Neural progenitor cell (in vitro differentiated cells): ENCODE measurements at places on chromosomes 6 and 20. TPM values are rescaled to one million over a fixed set of nuclear protein-coding genes. Genes with fewer than 3 reads are reported as not detected.

DNA sequence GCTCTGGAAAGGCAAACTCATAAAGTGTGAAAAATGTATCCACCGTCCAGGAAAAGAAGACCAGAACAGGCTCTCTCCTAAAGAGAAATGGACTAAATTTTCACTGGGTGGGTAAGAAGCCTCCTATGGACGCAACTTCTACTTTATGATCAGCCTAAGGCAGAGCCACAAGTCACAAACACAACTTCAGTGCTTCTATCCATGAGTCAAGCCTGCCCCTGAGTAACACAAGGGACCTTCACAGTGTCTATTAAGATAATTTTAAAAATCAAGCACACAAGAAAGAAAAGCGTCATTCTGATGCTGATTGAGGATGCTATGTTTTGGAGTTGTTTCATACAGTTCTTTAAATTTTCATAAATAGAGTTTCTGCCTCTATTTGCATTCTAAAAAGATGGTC lies 601.7 kb upstream of the ARID1B start:
- no peak for DNase-seq

- no peak for DNase-seq
These were observed 50.7 kb downstream of the SLC26A8 start for GRCh38 chr6:35973670-35974222.

DNA sequence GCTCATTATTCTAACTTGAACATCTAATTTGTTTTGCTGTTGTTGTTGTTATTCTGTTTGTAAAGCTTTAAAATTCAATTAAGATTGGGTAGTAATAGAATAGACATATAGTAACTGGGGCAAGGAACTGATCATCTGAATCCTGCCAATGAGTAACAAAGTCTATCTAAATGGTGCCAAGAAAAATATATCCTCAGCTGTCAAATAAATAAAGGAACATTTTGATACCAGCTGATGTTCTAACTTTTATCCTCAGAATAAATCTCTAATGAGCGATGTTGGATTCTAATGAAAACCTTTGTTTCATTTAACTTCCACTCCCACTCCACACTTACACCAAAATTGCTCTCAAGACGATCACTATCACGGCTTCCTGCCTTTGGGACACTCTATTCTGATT lies 210.9 kb downstream of the TINAG start:
- no peak for DNase-seq

- no peak for DNase-seq
These were observed 6.5 kb downstream of the RBM38 start for GRCh38 chr20:57397693-57398108.

DNA sequence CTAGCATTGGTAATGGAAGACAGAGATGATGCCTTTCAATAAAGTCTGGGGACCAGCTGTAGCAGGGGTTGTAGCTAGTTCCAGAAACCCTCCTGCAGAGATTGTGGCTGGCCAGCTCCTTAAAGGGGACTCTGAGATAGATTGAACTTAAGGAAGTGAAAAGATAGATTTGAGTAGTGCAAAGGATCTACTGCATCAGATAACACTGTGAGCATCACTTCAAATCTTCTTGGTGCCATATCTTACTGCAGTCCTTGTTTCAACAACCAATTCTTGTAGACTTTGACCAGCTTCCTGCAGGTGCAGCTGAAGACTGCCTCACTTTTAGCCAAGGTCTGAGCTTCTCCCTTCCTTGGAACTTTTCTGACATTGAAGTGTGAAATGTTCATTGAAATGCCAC lies 14.8 kb upstream of the CEP162 start:
- no peak for DNase-seq

GRCh38 chr6:4521070-4521469 lies 255.1 kb upstream of the CDYL start:
- DNase-seq, result no peak

DNA sequence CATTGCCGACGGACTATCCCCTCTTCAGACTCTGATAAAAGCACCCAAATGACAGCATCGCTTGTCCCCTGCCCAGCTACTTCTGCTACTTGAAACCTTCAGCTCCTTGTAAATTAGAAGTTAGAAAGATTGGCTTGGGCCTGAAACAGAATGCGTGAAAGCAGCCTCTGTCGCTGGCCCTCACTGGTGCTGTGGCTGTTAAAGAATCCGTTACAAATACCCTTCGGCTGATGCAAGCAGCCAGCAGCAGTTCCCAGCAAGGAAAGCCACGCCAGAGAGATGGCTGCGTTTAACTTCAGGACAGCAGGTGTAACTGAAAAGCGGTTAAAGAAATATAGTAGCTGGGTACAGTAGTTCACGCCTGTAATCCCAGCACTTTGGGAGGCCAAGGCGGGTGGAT lies 2.4 kb upstream of the PRR18 start:
- DNase-seq, result no peak

DNA sequence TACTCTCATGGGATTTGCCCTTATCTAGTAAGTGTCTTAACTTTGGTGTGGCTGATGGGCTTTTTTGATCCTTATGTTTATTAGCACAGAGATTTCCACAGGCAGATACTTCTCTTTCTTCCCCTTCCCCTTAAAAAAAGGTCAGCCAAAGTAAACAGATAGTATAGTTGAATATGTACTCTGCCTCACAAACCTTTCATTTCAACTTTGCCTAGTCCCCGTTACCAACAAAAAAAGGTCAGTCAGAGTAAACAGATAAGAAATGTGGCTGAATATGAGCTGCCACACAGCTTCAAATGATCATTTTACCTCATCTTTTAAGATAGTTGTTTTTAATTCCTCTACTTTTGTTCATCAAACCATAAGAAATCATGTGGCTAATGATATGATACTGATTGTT lies 34.1 kb upstream of the SLC35D3 start:
- DNase-seq, result no peak

- DNase-seq, result no peak
These were observed 23.6 kb downstream of the HM13 start for GRCh38 chr20:31537890-31538289.

GRCh38 chr6:17470938-17471327 lies 77.5 kb downstream of the CAP2 start:
- DNase-seq, result no peak

- no peak for DNase-seq
These were observed 12.8 kb downstream of the RGS17 start for GRCh38 chr6:153117986-153118879.

DNA sequence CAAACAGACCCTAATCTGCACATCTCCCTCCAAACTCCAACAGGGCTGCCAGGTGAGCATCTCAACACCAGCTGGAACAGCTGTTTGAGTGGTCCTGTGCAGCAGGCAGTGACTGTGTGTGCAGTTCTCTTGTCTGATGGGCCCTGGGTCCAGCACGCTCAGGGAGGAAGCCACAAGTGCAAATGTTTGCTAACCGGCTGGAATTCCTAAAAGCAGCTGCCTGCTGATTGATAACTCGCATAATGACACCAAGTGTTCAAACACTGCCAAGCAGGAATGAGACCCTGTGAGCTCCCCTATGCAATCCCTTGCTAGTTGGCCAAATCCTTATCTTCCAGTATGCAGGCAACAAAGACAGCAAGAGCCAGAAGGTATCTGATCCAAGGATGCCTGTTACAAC lies 650.6 kb downstream of the CBLN4 start:
- peak; percentile 21 for DNase-seq

GRCh38 chr20:56274156-56274555 lies 25.6 kb downstream of the MC3R start:
- DNase-seq, result no peak

DNA sequence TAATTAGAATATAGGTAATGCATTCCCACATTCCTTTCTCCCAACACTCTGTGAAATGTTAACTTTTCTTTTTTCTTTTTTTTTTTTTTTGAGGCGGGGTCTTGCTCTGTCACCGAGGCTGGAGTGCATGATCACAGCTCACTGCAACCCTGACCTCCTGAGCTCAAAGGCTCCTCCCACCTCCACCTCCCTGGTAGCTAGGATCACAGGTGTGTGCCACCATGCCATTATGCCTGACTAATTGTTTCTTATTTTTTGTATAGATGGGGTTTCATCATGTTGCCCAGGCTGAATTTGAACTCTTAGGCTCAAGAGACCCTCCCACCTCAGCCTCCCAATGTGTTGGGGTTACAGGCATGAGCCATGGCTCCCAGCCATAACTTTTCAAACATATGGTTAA lies 135.7 kb upstream of the SHLD1 start:
- no peak for DNase-seq

DNA sequence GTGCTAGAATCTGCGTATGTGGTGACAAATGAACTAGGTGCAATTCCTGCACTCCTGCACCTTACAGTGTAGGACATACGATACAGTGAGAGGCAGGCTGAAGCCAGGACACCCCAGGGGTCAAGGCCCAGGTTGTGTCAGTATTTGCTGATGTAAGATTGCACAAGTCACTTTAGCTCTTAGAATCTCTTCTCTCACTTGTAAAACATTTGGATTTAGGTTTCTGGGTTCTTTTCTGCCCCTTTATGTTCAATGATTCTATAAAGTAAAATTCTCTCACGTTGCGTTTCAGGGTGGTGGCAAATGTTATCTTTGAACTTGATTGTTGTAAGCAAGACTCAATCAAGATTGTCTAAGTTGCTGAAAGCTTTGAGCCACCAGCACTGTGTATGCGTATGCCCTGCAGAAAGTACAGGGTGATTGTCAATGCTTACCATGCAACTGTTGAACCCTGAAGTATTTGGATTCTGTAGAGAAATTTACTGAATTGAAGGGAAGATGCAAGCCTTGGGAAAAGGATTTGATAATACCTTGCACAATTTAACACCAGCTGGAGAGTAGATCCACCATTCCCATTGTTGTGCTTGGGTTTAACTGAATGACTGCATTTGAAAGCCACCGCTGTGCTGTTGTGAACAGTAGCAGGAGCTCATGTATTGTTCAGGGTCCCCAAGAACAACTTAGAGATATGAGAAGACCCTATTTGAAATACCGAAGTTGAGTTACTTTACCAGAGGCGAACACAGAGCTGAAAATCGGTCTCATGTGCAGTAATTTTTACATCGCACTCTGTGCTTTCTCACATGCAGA lies 106.1 kb upstream of the CITED2 start:
- DNase-seq, result peak; percentile 68

DNA sequence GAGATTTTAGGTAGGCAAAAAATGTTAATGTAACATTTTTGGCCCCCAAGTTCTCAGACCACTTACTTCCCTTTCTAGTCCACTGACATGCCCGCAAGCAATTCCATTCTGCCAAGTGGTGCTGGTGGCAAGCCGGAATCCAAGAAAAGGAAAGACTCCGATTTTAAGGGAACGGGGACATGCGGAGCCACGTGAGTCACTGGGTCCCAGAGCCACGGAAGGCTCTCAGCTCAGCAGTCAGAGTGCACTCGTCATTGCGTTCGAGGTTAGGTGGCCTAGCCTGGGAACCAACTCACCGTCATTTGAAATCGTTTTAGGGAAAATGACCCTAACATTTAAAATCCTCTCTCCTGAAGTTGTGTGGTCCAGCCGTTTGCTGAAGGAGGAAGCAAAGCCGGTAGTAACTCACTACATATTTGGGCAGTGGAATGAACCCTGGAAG lies 711 bp upstream of the SIRT5 start:
- peak; percentile 50 for DNase-seq

DNA sequence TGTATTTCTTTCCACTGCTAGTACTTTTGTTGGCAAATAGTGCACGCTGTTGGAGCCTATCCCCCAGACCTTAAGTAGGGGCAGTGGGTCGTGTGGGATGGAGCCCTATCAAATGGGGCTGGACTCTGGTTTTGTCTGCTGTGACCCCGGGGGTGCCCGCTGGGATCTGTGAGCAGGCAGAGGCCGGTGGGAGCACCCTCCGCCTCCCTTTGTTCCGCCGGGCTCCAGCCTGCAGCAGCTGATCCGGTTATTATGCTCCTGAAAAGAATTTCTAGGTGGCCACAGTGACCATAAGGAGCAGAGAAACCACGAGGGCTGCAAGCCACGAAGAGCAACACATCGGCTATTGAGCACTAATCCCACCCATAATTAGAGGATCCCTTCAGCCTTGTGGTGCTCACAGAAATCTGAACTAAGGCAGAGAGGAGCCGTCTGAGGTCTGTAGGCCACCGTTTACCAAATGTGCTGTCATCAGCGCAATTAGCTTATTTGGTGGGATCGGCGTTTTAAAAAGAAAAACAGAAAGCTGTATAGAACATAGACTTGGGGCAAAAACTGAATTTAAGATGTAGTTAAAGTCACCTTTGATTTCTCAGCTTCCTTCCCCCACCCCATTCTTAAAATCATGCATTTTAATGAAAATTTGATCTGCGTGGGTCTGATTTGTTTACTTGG lies 598.3 kb upstream of the JAG1 start:
- peak; percentile 69 for DNase-seq

GRCh38 chr6:165448210-165448609 lies 138.8 kb upstream of the C6orf118 start:
- DNase-seq, result peak; percentile 46

- DNase-seq, result no peak
These were observed 3.0 kb upstream of the DLGAP4 start for GRCh38 chr20:36303020-36303595.

DNA sequence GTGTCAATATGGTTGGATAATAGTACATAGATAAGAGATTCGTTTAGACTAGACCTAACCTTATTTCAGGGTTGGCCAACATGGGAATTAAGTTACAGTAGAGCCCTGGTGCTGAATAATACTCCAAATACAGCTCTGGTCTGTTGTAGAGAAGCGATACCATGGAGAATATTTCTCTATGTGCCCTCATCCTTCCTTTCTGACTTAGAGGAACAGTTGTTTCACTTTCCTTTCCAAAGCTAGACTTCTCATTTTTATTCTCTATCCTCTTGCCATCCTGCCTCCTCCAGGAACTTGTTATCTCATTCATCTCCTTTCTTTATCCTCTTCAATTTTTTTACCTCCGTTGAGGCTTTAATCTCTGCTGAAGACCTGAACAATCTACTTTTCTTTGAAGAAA lies 68.9 kb downstream of the EDN1 start:
- no peak for DNase-seq

DNA sequence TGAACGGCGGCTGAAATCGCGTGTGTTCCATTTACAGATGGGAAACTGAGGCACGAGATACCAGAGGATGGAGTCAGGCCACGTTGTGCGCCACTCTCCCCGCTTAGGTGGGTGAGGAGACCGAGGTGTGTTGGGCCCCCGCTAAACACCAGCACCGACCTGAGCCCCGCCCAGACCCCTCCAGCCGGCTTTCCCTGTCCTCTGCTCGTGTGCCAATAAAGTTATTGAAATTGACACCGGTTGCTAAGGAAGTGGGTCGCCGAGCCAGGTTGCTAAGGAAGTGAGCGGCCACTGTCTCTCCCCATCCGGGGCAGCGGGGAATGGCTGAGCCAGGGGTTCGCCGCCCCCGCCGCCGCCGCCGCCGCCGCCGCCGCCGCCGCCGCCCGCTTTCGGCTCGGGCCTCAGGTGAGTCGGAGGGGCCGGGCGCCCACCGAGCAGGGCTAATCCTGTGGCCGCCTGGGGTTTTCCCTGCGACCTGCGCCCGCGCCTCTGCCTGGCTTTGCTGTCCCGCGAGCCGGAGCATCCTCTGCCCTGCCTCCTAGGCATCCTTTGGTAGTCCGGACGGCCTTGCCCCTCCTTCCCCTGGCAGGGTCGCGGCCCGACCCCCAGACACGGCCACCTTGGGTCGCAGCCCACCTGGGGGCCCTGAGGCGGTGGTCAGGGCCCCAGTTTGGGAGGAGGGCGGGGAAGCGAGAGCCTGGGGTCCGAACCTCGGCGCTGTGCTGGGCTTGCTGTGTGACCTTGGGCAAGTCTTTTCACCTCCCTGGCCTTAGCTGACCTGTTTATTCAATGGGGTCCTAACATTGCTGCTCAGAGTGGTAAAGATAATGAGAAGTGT lies at the start of gene KIF3B:
Gene KIF3B, plus strand, starts transcription at position 291 of the 838 bp plus-strand sequence. CDS start 32,127 bp downstream, outside the sequence.
- DNase-seq, result peak; percentile 91

HS3ST5 gene
- total RNA-seq, result 0.34 and 0.37 TPM in 2 replicates

PTK6 gene
- not detected in 2 replicates for total RNA-seq

PI3 gene
- total RNA-seq, result not detected in 2 replicates

ECT2L gene
- total RNA-seq, result 0.06 TPM in 1 of 2 replicates, not detected in the other

CALHM6 gene
- 1.3 TPM in 1 of 2 replicates, not detected in the other for total RNA-seq

EDN3 gene
- total RNA-seq, result 0.28 TPM in 1 of 2 replicates, not detected in the other
